Naive B cell (primary cell): ENCODE measurements at places on chromosomes 6 and 20.

GRCh38 chr20:39067526-39068216, 105.5 kb downstream of the DHX35 start:
- DNase-seq: no peak

GRCh38 chr6:103516336-103516735, 1343.4 kb downstream of the HACE1 start:
- DNase-seq: no peak

- DNase-seq: no peak
These were observed 75.1 kb downstream of the SLX4IP start for GRCh38 chr20:10510216-10510615.

- no peak for DNase-seq
These were observed 22.3 kb upstream of the PDE10A start for GRCh38 chr6:165685302-165685701.

DNA sequence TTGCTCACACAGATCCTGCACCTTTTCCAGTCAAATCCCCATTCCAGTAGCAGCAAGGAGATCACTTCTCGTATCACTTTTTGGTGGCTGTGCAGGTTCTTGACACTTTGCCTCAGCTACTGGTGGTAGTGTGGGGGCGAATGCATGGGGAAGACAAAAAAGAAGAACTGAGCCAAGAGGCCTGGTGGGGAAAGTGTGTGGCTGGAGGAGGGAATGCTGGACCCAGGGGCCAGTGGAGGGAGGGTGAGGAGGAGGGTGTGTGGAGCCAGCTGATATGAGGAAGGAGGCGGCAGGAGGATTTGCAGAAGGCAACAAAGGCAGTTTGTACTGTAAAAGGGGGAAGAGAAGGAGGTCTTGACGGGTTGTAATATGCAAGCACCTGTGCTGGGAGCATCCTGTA, 15.7 kb upstream of the HLA-C start:
- DNase-seq: no peak

- DNase-seq: no peak
These were observed 612.3 kb downstream of the UTRN start for GRCh38 chr6:144897441-144897921.

DNA sequence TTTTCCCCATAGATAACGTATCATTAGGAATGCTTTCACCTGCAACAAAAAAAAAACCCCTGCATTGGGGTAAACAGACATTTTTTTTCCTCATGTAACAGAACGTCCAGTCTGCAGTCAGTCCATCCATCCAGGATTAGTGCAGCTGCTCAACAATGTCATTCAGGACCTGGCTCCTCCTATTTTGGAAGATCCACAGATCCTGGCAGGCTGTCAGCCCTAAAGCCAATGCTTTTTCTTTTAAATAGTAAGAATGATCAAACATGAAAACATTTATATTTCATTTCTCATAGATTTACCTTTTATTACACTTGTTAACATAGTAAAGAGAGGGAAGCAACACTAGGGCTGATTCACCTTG, 116.5 kb upstream of the CCDC28A start:
- no peak for DNase-seq

GRCh38 chr6:68677058-68677457, 42.0 kb downstream of the ADGRB3 start:
- no peak for DNase-seq

GRCh38 chr6:3707024-3707423, 44.5 kb downstream of the PXDC1 start:
- no peak for DNase-seq

GRCh38 chr6:101633081-101633480, 239.6 kb downstream of the GRIK2 start:
- DNase-seq: no peak

DNA sequence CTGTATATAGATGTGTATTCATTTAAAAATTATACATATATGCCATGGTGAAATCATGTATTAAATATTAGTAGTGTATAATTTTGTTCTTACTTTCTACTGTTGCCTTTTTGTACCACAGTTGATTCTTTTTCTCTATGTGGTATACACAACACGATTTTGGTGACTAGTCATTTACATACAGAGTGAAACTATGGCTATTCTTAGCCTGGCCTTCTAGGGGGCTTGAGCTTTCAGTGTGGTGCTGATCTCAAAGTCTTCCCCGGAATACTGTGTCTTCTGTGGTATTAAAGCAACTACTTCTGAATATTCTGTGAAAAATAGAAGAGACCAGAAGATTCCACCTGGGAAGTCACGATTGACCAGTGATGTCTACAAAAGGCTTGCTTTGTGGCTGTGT, 301.9 kb downstream of the UTRN start:
- DNase-seq: no peak

DNA sequence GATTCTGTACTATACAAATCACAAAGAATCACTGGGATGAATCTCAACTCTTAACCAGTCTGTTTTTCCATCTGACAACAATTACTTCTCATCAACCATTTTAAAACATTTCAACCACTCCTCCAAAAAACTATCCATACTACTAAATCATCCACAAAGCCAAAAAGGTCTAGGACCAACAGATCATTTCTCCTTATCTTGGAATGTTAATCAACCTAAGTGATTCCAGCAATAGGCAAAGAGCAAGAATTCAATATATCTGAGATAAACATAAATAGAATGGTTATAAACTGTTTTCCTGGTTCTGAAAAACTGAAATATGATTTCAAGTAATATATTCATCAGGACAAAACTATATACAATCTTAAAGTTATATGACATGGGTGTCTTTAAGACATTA, 28.6 kb downstream of the RANBP9 start:
- no peak for DNase-seq

DNA sequence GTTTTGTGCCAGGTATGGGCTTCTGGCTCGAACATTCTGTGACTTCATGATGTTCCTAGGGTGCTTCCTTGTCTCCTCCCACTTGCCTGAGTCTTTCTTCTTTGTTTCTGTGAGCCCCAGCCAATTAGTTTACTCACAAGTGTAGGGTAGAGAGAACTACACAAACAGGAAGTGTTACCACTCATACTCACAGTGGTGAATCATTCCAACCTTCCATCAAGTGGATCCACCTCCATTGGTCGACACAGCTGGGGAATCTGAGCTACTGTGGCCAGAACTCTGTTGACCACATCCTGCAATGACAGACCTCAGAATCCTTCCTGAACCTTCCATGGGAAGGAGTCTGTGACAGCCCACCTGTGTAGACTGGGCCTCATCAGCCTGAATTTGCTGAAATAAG, 76.8 kb downstream of the UNC5CL start:
- no peak for DNase-seq

DNA sequence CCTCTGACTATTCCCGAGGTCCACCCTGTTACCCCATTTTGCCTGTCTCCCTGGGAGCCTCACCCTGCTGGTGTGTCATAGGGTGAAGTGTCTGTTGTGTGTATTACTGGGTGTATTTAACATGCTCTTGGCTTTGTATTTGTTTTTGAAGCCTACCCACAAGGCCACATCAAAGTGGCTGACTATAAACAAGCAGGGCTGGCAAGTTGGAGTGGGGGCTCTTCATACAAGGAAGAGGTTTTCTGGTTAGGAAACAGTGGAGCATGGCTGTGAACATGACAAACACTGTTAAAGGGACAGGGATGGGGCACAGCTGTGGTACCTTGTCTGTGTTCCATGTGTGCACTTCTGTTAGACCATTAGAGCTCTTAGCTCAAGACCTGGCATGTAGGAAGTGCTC, 26.3 kb downstream of the HECA start:
- no peak for DNase-seq

GRCh38 chr20:54716174-54716747, 240.9 kb downstream of the DOK5 start:
- DNase-seq: no peak

DNA sequence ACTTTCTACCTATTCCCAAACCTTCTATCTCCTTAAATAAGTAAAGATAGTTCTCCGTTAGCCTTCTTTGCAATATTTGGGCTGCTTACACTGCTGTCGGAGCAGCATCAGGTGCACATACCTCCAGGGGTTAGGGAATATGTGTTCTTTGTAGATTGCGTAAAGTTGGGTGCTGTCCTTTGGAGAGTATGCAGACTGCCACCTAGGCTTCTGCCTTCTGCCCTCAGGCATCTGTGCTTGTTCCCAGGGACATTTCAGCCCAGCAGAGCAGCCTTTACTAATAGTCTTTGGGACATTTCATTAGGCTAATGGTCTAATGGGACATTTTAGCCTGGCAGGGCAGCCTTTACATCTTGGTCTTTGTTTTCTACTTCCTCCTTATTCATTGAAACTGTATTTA, 260.6 kb downstream of the TPBG start:
- no peak for DNase-seq

- no peak for DNase-seq
These were observed 46.4 kb upstream of the TGM2 start for GRCh38 chr20:38211200-38212097.

DNA sequence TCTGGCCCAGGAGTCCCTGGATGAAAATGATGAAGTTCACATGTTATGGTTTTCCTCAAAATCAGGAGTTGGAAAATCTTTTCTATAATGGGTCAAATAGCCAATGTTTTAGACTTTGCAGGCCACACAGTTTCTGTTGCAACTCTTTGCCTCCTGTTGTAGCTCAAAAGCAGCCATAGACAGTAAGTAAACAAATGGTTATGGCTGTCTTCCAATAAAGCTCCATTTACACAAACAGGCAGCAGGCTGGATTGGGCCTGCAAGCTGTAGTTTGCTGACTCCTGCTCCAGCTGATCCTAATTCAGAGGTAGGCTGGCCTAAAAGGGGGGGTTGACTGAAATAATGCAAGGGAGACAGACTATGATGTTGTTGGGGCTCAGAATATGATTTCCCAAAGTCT, 33.0 kb downstream of the METTL24 start:
- DNase-seq: no peak
